Activated naive CD4-positive, alpha-beta T cell (primary cell): ENCODE measurements at places on chromosomes 13 and 19.
A peak's percentile ranks its signal among the peaks of the same experiment; 100 is the strongest.

DNA sequence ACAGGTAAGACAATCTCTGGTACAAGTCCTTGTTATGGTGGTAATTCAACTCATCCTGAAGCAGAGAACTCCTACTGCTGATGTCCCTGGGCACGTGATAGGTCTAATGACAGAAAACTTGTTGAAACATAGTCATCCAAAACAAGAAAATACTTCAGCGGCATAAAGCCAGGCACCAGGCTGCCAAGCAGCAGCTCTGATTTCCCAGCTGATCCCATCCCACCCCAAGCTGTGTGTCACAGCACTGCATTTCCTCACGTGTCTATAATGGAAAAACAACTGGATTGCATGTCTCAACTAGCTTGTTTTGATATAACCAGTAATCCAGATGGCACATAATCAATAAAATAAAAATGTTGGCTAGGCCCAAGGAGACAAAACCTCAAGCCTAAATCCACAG, 64.8 kb downstream of the MIPEP start:
- DNase-seq: no peak

DNA sequence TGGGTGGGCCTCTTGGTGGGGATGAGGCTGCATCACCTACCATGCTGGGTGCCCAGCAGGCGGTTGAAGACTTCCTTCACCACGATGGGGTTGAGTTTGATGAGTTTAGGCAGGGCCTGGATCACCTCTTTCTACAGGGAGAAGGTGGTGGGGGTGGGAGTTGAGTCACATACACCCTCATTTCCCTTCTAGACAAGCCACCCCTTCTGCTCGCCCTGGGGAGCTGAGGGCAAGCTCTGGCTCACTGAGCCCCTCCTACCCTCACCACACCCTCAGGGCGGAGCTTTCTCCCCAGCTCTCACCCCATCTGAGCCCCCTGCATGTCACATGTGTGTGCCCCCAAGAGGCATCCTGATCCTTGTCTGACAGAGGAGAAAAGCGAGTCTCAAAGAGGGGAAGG, 7.6 kb upstream of the RSPH6A start:
- no peak for DNase-seq

DNA sequence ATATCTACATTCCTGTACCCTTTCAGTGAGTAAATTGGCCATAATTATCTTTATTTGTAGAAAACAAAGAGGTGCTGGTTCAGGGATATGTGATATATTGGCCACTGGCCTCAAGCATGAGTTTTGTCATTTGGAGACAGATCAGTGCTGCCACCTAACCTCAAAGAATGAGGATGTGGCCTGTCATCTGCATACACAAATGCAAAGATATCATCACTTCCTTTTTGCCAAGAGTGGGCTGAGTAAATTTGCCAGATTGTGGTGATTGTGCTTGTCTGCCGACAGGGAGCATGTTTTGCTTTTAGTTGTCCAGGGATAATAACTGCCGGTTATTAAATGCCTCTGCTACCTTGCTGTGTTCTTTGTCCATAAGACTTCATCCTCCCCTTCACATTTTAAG, 44.2 kb downstream of the WASF3 start:
- DNase-seq: no peak

DNA sequence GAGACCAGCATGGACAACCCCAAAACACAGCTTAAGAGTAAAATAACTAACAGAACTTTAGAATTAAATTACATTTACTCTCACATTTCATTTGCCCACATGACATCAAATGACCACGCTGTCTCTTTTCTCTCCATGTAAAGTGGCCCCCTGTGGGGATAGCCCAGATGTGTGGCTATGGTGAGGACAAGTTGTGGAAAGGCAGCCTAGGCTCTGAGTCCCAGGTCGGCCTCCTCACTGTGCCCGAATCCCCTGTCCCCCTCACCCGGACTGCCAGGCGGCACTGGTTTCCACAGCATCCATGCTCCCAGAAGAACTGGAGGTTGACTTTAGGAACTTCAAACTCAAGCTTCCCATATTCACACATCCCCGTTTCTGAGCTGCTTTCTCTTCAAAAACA, 111.8 kb upstream of the UQCRFS1 start:
- no peak for DNase-seq

GRCh38 chr13:43014162-43014561, 9.2 kb upstream of the DNAJC15 start:
- DNase-seq: no peak

DNA sequence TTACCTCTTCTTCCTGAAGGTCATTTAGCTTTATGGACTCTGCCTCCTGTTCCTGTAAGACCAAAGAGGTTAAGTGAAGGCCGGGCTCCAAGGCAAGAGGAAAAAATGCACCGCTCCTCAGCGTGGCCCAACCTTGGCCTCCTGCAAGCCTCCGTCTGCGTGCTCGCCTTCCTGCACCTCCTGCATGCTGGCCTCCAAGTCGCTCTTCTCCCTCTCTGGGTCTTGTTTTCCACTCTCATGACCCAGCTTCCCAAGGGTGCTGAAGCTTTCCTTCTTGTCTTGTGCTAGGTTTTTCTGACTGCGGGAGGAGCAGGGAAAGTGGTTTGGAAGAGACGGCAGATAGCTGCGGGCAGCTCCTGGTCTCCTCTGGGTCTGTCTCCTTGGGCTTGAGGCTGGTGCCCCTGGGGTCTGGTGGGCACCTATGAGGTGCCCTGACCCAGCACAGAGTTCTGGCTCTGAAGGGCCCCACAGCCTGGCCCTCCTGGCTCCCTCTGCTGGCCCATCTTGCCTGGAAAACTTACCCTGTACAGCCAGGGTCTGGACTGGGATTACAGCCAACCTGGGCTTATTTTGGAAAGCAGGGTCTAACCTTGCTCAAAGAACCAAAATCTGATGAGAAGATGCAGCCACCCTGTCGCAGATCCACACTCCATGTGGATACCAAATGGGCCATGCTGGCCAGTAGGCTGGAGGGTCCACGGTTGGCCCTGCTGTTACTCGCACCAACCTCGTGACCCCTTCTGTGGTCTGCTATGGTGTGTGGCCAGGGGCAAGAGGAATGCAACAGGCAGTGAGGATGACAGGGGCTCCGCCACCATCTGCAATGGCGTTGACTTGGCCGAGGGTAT, 5.2 kb downstream of the C13orf46 start:
- no peak for DNase-seq

DNA sequence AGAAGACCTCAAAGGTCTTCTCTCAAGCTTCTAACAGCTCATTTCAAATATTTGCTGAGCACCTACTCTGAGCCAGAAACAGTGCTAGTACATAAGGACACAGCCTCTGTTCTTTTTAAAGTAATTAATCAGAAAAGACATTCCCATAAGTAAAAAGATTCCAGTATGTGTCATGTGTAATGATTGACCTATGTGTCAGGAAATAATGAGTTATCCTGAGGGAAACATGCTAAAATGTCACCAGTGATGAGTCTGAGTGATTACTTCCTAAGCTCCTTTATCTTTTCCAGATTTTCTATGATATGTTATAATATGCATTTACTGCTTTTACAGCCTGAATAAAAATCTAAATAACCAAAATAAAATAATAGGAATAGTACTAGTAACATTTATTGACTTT, 107.6 kb downstream of the SLC25A15 start:
- no peak for DNase-seq

DNA sequence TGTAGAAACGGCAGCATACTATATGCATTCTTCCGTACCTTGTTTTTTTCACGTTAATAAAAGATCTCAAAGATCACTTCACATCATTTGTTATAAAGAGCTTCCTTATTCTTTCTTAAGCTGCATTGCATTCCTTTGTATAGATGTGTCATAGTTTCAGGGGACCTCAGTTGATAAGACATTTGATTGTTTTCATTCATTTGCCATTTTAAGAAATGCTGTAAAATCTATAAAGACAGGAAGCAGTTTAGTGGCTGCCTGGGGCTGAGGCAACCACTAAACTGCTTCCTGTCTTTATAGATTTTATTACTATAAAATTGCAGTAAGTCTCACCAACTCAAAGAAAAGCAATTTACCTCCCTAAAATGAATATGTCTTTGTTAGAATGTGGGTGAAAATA, 59.4 kb downstream of the ZDHHC20 start:
- DNase-seq: no peak

GRCh38 chr13:91346850-91347201, 661 bp upstream of the MIR17HG start:
- DNase-seq: peak; percentile 18

DNA sequence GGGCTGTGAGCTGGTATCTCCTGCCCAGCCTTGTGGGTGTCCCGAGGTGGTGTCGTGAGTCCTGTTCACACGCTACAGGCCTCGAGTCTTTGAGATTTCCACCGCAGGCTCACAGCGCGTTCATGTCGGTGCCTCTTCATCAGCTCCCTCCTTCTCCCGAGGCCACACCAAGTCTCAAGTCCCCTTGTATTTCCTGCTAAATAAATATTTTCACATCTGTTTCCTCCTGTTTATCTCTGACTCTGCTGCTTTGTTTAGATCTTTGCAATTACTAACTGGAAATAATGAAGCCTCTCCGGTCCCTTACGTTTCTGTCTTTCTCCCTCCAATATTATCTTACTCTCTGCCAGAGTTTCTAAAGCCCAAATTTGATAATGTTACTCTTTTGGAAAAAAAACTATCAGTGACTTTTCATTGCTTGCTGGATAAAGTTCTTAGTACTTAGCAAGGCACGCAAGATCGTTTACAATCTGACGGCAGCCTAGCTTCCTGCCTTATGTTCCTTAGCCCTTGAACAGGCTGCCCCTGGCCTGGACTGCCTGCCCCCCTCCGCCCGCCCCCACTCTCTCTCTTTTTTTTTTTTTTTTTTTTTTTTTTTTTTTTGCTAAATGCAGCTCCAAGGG, 130.5 kb upstream of the RNF113B start:
- DNase-seq: no peak

GRCh38 chr13:51998723-51999509, 12.3 kb downstream of the ATP7B start:
- no peak for DNase-seq

DNA sequence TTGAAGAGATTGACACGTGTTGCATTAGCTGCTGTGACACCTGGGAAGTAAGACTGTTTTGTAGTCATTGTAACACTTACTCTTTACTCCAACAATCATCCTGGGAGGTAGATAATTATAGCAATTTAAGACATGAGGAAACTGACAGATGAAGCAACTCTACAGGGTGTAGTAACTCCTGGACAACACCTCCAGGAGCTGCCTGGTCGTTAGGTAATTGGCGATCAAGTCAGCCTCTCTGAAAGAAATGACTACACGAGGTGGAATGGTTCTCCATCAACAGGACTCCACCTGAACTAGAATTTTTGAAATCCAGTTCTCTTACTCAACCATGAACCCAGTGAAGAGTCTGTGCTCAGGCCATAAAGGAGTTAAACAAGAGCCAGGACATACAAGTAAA, 43.0 kb upstream of the LRCH1 start:
- no peak for DNase-seq

- no peak for DNase-seq
Observed at GRCh38 chr13:31803311-31803710, 64.0 kb downstream of the RXFP2 start.

- no peak for DNase-seq
Observed at GRCh38 chr19:3788996-3789778, 3.0 kb upstream of the MATK start.

GRCh38 chr13:113916330-113916815, 52.5 kb upstream of the GAS6 start:
- no peak for DNase-seq

- no peak for DNase-seq
Observed at GRCh38 chr19:33484226-33484774, 37.3 kb downstream of the PEPD start.

GRCh38 chr19:18940769-18941627, at the start of gene HOMER3:
Gene HOMER3, minus strand, starts transcription at chr19:18941217. Its CDS starts 2,235 bp downstream, at chr19:18938982.
- DNase-seq: peak; percentile 59

- DNase-seq: no peak
Observed at GRCh38 chr13:72163678-72164077, 296.7 kb upstream of the DACH1 start.

GRCh38 chr19:17553256-17553655, 2.2 kb upstream of the COLGALT1 start:
- no peak for DNase-seq

DNA sequence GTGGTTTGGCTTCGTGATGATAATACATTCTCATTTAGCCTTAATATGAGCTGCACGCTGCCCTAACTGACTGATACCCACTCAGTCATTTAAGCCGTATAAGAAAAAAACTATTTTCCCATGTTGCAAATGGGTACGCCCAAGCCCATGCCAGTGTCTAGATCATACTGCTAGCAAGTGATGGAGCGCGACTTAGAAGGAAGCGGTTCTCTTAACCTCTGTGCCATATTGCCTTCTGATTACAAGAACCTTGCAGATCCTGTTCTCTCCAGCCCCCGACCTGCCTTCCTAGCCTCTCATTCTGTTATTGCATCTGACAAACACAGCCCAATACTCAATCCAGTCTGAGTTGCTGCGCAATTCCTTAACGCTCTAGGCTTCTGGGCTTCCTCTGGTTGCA, 603 bp downstream of the GPALPP1 start:
- no peak for DNase-seq

GRCh38 chr19:52660981-52661380, 22.8 kb upstream of the ZNF83 start:
- DNase-seq: no peak

- DNase-seq: no peak
Observed at GRCh38 chr13:49641801-49642291, 13.5 kb downstream of the ARL11 start.

GRCh38 chr19:4496304-4496703, 22.0 kb downstream of the PLIN4 start:
- DNase-seq: no peak

DNA sequence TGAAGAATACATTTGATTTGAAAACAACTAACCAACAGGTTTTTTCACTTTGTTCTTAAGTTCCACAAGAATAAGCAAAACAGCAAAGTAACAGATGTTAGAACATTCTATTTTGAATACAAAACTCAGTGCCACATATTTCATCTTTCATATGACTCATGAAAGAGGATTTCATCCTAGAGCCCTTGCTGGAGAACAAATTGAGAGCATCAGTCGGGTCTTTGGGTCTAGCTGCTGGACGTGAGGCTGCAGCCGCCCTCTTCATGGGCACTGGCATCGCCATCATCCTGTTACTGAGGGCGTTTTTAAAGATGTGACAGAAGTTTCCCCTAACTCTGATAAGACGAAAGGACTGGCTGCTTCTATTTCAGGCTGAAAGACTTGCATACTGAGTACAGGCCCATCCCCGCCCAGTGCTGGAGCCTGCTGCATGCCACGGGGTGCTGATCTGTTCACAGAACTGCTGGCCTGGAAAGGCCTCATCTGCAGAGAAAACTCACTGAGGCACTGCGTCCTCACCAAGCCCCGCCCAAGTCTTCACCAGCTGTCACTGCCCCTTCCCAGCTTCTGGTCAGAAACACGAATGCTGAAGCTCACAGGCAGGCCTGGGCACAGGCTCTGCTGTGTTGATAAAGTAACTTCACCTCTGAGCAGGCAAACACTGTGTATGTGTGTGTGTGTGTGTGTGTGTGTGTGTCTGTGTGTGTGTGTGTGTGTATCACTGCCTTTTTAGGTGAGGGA, 101.4 kb downstream of the TUBGCP3 start:
- DNase-seq: no peak

GRCh38 chr13:39655041-39655568, 357 bp upstream of the COG6 start:
- DNase-seq: no peak

- no peak for DNase-seq
Observed at GRCh38 chr13:23161481-23161825, 19.3 kb upstream of the SGCG start.
